ENCODE measurements at places on chromosomes 4 and X.

GRCh38 chr4:141636082-141636770 is at the start of gene IL15:
Gene IL15 (plus strand): TSS chr4:141636583. CDS start chr4:141719465, 82,882 bp downstream.
- DNase-seq: peak; percentile 33
- H3K36me3 ChIP-seq: no peaks in the 10 kb centered on the region
- H3K4me1 ChIP-seq: peaks cover 2% of the 10 kb centered on the region
- H3K27ac ChIP-seq: peak within 1 kb of the TSS; percentile 40
- H3K27me3 ChIP-seq: no peaks in the 10 kb centered on the region

DNA sequence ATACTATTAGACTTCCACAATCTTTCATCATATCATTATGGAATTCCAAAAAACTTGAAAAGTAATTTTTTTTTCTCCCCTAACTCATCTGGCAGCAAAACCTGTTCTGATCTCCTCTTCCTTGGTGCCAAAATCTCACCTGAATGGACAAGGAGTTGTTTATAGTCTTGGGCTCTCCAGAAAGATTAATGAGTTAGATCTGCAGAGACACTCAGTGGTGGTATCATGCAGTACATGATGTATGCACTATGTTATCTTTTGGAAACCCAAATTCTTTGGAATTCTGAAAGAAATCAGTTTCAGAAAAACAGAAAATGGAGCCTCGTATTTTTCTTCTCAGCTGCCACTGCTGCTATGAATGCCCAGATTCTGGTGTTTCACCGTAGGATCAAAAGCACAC is 11.7 kb downstream of the GPM6B start:
- no peak for DNase-seq
- no peak overlapping the region for H3K27ac ChIP-seq
- no peak overlapping the region for H3K4me3 ChIP-seq

DNA sequence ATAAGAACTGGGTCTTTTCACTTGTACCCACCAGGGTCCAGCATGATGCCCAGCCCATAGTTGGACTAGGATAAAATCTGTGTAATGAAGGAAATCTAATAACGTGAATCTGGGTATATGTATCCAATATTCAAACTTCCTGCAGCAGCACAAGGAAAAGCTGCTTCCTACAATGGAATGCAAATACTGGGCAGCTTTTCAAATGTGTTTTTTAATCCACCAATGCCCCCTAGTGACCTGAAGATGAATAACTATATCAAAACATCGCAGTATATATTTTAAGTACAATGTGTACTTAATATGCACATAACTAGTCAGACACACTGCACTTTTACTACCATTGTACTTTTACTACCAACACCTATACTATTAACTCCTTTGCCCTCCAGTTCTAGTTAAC is 5.3 kb downstream of the APOO start:
- no peaks in the 10 kb centered on the region for H3K27me3 ChIP-seq
- DNase-seq: peak; percentile 27
- no peak overlapping the region for H3K4me3 ChIP-seq

DNA sequence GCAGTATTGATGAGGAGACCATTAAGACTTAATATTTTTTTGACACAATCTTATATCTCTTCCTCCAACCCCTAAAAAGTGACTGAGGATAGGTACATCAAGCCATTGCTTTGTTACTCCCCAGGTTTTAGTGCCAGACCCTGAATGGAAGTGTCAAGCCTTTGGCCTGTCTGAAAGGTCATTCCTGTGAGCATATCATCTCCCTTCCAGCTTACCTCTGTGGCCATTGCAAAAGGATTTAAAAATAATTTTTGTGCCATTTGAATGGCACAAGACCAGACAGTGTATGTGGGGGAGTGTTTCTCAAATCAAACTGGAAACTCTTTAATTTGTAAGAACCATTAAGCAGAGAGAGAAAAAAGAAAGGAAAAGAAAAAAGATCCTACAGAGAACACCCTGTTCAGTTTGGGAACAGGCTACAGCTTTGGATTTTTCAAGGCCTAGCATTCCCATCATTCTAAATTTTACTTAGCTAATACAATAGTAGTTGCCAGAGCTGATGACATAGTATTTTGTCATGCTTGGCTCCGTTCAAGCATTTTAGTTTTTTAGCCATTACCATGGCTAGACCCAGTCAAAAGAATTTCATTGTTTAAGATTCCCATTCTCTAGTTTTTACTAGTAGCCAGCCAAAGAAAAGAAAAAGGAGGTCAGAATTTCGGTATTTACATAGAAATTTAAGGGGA is 49.6 kb downstream of the HPF1 start:
- H3K27me3 ChIP-seq: no peaks in the 10 kb centered on the region
- peaks cover 17% of the 10 kb centered on the region for H3K36me3 ChIP-seq
- H3K4me1 ChIP-seq: no peaks in the 10 kb centered on the region
- no peak overlapping the region for H3K27ac ChIP-seq
- no peak for DNase-seq

GRCh38 chr4:54004463-54004862 is 59.9 kb downstream of the CHIC2 start:
- peaks cover 7% of the 10 kb centered on the region for H3K4me1 ChIP-seq
- no peaks in the 10 kb centered on the region for H3K27me3 ChIP-seq
- DNase-seq: no peak
- no peak overlapping the region for H3K4me3 ChIP-seq
- H3K27ac ChIP-seq: no peak overlapping the region

All from naive thymus-derived CD4-positive, alpha-beta T cell (primary cell).